ENCODE measurements at places on chromosomes 3 and 15.

DNA sequence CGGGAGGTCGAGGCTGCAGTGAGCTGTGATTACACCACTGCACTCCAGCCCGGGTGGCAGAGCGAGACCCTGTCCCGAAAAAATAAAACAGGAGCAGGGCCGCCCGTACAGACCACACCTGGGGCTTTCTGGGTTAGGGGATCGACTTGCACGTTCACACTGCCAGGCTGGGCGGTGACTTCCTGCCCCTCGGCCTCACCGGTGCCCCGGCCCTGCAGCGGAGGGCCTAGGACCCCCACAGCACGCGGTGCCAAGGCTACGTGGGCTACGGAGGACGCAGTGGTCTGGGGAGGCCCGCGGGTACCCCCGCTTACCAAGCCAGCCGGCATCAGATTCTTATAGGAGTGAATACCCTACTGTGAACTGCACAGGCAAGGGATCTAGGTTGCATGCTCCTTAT lies 11.6 kb upstream of the TTC14 start:
- DNase-seq: no peak

DNA sequence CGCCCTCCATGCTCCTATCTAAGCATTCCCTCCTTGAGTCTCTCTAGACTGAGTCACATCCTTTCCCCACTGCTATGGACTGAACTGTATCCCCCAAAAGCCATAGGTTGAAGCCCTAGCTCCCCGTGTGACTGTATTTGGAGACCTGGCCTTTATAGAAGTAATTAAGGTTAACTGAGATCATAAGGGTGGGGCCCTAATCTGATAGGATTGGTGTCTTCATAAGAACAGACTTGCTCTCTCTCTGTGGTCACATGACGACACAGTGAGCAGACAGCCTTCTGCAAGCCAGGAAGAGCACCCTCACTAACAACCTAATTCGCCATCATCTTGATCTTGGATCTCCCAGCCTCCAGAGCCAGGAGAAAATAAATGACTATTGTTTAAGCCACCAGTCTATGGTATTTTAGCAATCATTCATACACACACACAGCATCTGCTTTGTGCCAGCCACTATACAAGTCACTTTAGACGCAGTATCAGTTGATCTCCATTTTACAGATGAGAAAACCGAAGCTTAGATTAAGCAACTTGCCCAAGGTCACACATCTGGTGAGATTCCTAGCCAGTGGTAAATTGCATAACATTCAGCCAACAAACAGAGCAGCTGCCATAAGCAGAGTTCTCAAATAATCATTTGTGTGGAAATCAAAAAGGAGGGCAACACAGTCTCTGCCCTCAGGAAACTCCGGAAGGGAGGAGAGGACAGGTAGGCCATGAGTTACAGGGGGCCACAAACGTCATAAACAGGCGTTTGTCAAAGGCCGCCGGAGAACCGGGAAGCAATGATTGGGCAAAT lies 66.3 kb upstream of the HES1 start:
- DNase-seq: no peak

DNA sequence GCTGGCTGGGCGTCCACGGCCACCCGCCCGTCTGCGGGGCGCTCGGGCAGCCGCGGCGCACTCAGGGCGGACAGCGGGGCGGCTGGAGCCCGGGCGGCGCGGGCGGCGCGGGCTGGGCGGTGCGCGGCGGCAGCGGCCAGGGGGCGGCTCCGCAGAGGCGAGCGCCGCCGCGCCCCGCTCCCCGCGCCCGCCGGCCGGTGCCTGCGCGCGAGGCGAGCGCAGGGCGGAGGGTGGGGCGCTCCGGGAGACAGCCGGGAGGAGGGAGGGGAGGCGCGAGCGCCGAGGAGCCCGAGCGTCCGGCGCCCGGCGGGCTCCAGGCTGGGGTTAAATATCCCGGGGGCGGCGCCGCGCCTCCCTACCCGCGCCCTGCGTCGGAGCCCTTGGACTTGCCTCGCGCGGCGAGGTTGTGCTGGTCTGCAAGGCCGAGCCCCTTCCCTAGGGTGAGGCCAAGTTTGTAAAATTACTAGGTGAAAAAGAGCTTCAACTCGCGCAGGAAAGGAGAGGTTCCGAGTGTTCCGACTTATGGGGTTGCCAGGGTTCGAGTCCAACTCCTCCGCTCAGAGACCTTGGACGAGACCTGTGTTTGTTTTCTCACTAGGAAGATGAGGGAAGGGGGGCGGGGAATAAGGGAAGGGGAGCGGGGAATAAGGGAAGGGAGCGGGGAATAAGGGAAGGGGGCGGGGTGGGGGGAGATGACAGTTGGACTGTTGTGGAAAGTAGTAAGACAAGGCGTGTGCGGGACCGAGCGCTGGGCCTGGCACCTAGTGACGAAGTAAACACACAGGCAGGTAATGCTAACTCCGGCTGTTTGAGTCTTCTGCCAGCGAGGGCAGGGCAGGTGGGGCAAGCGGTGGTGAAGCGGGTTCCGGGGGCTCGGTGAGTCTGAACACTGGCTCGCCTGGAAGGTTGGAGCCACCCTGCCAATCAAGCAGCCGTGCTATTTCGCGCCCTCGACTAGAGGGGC lies at the start of gene TNFAIP8L3:
Gene TNFAIP8L3 (minus strand): TSS at position 301 of the 964 bp plus-strand sequence. CDS start 311 bp downstream, outside the sequence.
- no peak for DNase-seq

DNA sequence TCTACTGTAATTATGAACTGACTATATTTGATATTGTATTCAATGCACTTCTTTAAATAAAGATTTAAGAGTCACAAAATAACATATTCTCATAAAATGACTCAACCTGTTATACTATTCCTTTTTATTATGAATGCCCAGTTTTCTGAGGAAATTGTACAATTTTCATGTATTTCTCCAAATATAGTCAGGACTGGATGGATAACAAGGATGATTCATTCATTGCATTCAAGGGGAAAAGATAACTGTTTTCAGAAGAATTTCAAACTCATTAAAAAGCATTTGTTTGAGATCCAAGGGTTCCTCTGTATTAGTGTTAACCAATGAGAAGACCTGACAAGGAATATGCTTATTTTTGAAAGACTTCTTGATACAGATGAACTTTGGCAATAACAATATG lies 163.7 kb downstream of the MEIS2 start:
- no peak for DNase-seq

- DNase-seq: no peak
Measured at GRCh38 chr15:66939016-66939415, 126.4 kb upstream of the SMAD3 start.

Data from activated T-helper 9 cell treated with anti-CD3 and anti-CD28 coated beads, Interleukin-2, amount 50 U/mL, for 16 hours (primary cell).